ENCODE measurements at places on chromosomes 6 and 20. TPM values are rescaled to one million over a fixed set of nuclear protein-coding genes. Genes with fewer than 3 reads are reported as not detected.

The DLL1 gene
- 1.0 TPM for total RNA-seq

The SLC12A5 gene
- total RNA-seq, result not detected

The C6orf58 gene
- total RNA-seq, result not detected

The STX11 gene
- 31.8 TPM for total RNA-seq

The DSTN gene
- total RNA-seq, result 63.6 TPM

The COL20A1 gene
- not detected for total RNA-seq

- DNase-seq, result no peak
Observed at GRCh38 chr6:72616406-72617015, 5.4 kb upstream of the KCNQ5 start.

- no peak for DNase-seq
Observed at GRCh38 chr20:24685736-24686135, 216.3 kb downstream of the SYNDIG1 start.

GRCh38 chr6:35723587-35723986 is 13.2 kb upstream of the ARMC12 start:
- no peak for DNase-seq

DNA sequence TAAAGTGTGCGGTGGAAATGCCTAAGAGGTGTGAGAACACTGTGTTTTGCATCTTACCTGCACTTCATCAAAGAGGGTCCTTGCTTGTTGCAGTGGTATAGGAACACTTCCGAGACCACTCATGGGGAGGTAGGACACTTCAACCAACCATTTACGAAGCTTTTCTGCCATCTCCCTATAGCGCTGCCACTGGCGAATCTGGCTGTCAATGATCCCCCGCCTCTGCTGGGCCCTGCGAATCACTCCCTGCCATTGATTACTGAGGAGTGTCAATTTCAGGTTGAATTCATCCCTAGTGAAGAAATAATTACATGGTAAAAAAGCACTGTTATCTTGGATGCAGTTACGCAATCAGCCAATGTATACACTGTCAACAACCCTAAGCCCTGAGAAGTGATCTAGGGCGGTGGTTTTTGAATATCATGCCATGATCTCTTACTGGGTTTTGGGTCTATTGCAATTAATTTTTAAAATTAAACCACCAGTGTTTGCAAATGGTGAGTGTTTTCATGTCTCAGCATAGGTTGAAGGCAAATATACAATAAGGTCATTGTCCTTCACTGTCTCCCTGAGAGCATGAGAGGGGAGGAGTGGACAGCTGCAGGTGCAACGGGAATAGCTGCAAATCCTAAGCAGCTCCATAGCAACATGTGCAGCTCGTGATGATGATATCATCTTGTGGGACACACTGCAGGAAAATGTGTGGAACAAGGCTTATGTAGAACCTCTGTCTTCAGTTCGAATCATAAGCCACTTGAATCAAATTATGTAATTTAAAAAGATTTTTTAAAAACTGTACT is 400.6 kb downstream of the ESR1 start:
- DNase-seq, result no peak

GRCh38 chr6:132733283-132733682 is 19.4 kb upstream of the VNN1 start:
- no peak for DNase-seq

DNA sequence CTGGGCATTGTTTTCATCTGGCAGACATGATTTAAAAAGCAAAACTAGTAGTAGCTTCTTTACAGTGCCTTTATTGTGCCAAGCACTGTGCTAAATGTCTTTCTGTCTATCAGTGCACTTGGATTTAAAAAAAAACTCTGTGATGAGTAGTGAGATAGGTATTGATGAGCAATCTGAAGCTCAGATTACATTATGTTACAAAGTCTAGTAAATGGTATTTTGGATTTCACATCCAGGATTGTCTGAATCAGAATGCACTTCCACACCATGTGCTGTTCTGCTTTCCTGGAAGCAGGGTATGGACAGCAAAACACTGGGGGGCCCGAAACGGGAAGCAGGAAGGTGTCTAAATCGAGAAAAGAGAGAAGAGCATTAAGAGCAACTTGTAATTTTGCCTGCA is 103.4 kb upstream of the CCN2 start:
- no peak for DNase-seq

GRCh38 chr6:137802408-137803182 is 64.5 kb upstream of the TNFAIP3 start:
- DNase-seq, result no peak

DNA sequence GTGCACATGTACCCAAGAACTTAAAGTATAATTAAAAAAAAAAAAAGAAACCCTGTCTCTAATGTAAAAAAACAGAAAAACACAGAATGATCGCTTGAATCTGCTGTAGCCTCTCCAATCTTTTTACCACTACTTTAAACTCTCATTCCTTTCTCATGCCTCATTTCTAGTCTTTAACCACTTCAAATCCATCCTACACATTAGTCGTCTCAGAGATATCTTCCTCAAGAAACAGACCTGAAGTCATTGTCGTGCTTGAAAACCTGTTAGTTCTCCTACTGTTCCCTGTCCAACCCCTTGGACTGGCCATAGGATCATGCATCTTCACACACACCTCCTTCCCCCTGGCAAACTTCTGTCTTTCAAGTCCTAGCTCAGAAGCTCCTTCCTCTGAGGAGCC is 112.1 kb upstream of the BCLAF1 start:
- DNase-seq, result no peak

DNA sequence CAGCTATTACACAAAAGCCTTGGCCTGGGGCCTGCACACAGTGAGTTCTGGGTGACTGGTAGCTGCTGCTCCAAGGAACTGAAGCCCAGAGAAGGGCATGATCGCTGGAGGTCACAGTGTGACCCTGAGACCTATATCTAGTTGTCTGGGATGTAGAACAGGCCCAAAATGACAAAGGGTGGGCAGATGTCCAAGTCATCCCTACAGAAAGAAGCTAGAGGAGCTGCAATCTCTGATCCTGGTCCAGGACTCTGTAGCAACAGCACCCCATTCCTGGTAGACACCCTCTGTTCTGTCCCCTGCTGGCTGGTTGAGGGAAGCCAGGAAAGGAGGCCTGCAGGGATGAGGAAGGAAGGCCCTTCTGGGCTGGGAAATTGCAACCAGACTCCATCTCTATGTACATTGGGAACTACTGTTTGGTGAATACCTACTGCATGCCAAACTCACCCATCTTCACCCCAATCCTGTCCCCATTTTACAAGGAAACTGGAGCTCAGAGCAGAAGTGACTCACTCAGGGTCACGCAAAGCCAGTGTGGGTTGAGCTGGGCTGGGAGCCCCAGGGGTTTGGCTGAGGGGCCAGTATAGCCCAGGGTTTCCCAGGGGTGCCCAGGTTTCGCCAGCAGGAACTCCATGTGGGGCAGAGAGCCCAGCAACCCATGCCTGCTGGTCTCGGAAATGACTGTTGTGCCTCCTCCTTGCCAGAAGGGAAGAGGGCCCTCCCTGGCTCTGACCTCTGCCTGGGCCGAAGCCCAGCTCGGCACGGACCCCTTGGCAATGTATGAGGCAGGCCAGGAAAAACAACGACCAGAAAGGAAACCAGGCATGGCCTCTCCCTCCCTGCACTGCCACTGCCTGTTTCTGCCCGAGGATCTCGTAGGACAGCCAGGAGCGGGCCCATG is 44.9 kb upstream of the TLDC2 start:
- DNase-seq, result no peak

GRCh38 chr6:12024699-12025434 is 12.8 kb downstream of the HIVEP1 start:
- DNase-seq, result no peak

DNA sequence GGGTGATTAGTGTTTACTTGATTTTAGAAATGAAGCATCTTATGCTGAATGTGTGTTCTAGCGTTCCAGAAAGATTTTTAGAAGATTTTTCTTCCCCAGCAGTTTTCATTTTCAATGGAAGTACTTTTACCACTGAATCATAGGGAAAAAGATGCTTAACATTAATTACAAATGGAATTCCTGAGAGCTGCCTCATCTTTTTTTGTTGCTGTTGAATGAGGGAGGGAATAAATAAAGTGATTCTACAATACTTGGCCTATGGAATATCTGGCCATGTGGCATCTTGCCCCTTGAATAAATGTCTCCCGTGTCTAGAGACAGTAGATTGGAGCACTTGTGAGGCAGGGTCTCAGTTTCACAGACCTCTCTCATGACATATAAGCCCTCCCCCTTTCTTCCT is 44.1 kb upstream of the SLC22A1 start:
- no peak for DNase-seq

DNA sequence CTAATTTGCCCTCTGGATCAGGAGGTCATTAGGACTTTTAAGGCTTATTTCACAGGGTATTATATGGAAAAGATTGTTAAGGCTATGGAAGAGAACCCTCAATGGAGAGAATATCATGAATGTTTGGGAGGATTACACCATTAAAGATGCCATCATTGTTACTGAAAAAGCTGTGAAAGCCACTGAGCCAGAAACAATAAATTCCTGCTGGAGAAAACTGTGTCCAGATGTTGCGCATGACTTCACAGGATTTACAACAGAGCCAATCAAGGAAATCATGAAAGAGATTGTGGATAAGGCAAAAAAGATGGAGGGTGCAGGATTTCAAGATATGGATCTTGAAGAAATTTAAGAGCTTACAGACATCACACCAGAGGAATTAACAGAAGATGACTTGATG is 798.3 kb upstream of the SLC35B3 start:
- DNase-seq, result no peak

DNA sequence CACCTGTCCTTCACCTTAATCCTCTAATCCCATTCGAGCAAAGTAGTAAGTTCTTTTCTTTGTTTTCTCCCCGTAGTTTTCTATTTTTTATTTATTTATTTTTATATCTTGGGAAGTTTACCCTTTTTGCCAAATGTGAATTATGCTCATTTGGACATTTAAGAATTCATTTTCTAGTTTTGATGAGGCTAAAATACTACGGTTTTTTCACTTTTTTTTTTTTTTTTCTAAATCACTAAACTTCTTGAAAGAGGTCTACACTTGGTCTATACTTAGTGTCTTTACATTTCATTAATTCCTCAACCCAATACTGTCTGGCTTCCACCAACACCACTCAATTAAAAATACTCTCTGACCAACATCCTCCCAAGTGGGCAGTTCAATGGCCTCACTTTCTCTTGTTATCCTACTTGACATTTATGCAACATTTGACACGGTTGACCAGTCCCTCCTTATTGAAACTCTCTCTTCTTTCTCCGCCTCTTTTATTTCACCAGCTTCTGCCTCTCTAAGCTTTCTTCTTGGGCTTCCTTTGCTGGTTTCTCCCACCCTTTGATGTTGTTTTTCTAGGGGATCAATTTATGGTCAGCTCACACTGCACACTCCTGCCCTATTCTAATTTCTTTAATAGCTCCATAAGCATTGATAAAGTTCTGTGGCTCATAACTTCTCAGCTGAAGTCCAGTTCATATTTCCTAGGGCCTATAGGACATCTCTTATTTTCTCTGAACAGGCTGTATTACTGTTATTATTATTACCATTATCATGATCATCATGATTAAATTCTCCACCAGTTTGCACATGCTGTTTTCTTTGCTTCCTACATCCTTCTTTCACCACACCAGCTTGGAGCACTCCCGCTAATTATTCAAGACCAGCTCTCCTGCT is 72.6 kb upstream of the CITED2 start:
- DNase-seq, result no peak

Measured in activated T-cell treated with anti-CD3 and anti-CD28 coated beads, Interleukin-2, amount 50 U/mL, for 4 hours (primary cell).